ENCODE measurements at places on chromosomes 1 and 21. TPM values are rescaled to one million over a fixed set of nuclear protein-coding genes. Genes with fewer than 3 reads are reported as not detected.

IQGAP3 gene
- 3.5 TPM for total RNA-seq

- ATAC-seq = no peak
Measured at GRCh38 chr1:41848216-41848952, 70.3 kb downstream of the HIVEP3 start.

DNA sequence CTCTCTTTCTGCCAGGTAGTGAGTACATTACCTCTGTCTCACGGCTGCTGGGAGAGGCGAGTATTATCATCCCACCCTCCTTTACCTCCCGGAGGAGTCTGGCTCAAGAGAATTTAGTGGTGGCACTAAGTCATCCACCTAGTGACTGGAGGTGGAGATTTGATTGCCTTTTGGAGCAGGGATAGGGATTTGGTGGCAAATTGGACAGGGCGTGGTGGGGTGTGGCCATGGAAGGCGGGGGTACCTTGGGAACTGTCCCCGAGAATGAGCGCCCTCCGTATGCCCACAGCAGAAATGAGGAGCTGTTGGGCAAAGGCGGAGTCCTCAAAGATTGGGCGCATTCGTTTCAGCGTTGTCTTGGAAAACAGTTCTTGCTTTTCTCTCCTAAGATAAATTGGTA, 32.1 kb upstream of the HMGN1 start:
- no peak for ATAC-seq

TP73 gene
- total RNA-seq = 3.5 TPM

- no peak for ATAC-seq
Measured at GRCh38 chr1:234668577-234668955, 58.6 kb upstream of the IRF2BP2 start.

- no peak for ATAC-seq
Measured at GRCh38 chr1:26283279-26283853, 3.5 kb downstream of the SH3BGRL3 start.

DNA sequence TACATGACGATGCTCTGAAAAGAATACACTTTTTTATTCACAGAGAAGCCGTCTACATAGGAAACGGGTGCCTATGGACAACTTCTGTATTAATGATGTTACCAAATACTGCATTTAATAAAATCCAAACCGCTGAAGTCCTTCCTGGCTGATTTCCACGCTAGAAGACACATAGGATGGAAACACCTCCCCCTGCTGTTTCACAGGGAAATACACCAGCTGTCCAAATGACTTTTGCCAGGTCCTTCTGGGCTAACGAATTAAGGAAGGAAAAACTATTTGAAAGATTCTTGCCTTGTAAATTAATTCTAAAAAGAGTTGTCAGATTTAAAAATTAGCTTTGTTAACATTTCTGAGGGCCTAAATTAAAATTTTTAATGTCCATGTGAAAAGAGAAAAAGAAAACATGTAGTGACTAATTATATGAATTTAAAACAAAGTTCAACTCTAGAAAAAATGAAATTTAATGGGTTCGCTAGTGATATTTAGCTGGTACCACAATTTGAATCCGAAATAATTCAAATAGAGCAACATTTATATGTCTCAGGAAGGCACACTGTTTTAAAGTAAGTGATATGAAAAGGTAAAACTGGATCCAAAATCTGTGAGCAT, 146.0 kb downstream of the RERE start:
- ATAC-seq = peak; percentile 45

GRCh38 chr21:29245863-29246262, 52.9 kb upstream of the BACH1 start:
- ATAC-seq = no peak

DNA sequence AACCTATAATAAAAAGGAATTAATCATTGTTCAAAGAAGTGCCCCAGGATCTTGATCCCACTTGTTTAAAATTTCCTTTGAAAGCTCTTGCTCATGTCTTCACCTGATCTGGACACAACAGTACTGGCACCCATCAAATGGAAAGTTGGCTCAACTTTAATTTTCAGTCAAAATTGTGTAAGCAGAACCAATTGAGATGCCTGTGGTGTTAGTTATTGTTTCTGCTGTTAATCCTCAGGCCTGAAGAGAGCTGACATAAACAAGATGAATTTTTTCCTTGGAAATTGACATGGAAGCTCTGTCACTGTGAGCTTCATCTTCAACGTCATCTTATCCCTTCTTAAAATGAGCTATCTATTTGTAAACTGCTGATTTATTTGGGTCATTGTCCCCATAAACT, 88.3 kb upstream of the TNFSF4 start:
- ATAC-seq = no peak

DNA sequence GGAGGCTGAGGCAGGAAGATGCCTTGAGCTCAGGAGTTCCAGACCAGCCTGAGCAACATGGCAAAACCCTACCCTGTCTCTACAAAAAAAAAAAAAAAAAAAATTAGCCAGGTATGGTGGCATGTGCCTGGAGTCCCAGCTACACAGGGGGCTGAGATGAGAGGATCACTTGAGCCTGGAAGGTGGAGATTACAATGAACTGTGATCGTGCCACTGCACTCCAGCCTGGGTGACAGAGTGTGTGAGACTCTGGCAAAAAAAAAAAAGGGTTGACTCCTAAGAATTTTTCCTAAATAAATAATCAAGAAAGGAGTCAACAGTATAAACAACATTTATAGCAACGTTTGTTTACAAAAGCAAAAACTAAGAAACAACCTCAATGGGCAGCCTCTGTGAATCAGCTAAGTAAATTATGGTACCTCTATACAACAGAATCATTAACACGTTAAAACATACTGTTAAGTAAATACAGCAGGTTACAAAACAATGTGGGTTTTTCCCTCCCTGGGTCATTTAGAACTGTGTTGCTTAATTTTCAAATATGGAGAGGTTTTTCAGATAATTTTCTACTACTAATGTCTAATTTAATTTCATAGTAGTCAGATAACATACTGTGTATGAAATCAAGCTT, 56.8 kb downstream of the SLC30A10 start:
- ATAC-seq = no peak

GRCh38 chr1:214086945-214087344, 99.2 kb downstream of the PROX1 start:
- ATAC-seq = no peak

DNA sequence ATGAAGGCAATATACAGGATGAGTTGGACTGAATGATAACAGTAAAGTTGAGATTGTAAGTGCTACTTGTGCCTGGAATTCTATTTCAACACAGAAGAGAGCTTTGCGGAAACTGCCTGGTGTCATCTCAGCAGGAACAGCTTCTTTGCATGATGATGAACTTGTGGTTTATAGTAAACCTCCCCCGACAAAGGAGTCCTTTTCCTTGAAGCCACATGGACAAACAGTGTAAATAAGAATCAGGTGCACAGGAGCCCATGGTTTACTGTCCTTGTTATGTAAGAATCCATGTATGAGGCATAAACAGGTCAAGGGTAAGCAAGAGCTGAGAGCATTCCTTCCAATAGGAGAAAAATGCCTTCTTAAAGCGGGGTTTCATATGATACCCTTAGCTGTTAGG, 66.2 kb downstream of the PCNX2 start:
- ATAC-seq = no peak

DNA sequence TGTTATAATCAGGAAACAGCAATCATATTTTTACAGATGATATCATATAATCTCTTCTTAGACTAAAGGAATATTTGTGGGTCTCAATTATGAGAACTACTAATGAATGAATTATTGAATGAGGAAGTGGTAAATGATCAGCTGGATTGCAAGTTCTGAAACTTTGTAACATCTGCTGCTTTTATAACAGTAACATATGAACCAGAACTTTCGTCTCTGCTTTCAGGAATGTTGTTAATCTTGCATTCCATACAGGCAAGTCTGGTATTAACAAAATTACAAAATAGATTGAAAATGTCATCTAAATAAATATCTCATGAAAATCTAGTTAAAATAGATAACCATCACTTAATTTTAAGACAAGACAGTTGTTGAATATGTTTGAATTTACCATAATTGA, 110.5 kb upstream of the COL11A1 start:
- ATAC-seq = no peak

- ATAC-seq = no peak
Measured at GRCh38 chr1:10495475-10495817, 20.7 kb downstream of the PEX14 start.

GRCh38 chr1:19391596-19391981, 79.5 kb downstream of the SLC66A1 start:
- no peak for ATAC-seq

GRCh38 chr1:244992833-244993232, 128.5 kb upstream of the HNRNPU start:
- no peak for ATAC-seq

- ATAC-seq = no peak
Measured at GRCh38 chr21:42437786-42438185, 34.1 kb downstream of the UBASH3A start.

UMODL1 gene
- total RNA-seq = 0.21 TPM

GRCh38 chr1:150890033-150890416, 3.1 kb downstream of the CTXND2 start:
- ATAC-seq = no peak

GRCh38 chr21:36089946-36090345, 20.1 kb downstream of the CBR1 start:
- ATAC-seq = no peak

GRCh38 chr1:242245255-242245654, 246.4 kb upstream of the MAP1LC3C start:
- ATAC-seq = peak; percentile 76

DNA sequence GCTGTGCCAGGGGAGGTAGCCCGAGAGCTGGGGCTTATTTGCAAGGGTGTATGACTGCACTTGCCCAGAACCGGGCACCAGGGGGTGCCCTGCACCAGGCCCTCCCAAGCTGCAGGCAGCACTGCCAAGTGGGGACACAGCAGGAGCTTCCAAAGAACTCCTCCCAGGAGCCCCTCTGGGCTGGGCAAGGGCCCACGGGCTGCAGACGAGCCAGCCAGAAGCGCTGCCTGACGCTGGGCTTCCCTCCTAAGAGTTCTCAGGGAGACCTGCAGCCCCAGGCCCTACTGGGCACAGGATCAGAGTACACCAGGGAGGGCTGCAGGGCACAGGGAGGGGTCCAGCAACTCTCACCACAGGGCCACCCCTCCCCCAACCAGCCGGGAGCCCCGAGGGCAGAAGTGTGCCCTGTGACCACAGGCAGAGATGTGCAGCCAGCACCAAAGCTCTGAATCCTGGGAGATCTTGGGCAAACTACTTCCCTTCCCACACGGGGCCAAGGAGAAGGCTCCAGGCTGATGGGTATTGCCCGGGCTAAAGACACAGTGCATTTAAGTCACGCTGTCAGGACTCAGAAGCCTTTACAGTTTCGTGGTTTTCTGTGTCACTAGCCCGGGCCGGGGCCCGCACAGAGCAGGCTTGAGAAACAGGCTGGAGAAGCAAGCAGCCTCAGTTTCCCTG, 63.4 kb downstream of the KCNAB2 start:
- peak; percentile 69 for ATAC-seq

- ATAC-seq = peak; percentile 40
Measured at GRCh38 chr1:207999972-208000371, 89.0 kb upstream of the CD34 start.
